ENCODE measurements at places on chromosomes 1 and 21.

GRCh38 chr1:221961532-221962292 is 219.8 kb upstream of the DUSP10 start:
- peak; percentile 88 for DNase-seq

DNA sequence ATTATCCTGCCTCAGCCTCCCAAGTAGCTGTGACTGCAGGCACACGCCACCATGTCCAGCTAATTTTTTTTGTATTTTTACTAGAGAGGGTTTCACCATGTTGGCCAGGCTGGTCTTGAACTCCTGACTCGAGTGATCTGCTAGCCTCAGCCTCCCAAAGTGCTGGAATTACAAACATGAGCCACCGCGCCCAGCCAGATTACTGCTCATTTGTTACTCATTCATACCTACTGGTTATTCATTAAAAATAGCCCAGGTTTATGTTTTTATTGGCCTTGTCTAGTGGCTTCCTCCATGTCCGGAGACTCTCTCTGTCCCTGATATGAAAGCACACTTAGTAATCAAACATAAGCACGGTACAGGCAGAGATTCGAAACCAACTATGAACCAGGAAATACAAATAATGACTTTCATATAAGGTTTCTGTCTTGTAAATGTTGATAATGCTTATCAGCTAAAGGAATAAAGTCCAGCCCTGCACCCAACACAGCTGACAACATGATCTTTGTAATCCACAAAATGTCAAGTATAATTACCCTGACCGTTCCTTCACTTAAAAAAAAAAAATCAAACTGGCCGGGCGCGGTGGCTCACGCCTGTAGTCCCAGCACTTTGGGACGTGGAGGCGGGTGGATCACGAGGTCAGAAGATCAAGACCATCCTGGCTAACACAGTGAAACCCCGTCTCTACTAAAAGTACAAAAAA is 50.4 kb upstream of the CXADR start:
- peak; percentile 78 for DNase-seq

- DNase-seq = no peak
Observed at GRCh38 chr1:93667642-93668041, 14.0 kb downstream of the BCAR3 start.

GRCh38 chr1:216518844-216519627 is 95.8 kb upstream of the USH2A start:
- DNase-seq = no peak

- peak; percentile 77 for DNase-seq
Observed at GRCh38 chr1:157691285-157691920, 9.2 kb downstream of the FCRL3 start.

DNA sequence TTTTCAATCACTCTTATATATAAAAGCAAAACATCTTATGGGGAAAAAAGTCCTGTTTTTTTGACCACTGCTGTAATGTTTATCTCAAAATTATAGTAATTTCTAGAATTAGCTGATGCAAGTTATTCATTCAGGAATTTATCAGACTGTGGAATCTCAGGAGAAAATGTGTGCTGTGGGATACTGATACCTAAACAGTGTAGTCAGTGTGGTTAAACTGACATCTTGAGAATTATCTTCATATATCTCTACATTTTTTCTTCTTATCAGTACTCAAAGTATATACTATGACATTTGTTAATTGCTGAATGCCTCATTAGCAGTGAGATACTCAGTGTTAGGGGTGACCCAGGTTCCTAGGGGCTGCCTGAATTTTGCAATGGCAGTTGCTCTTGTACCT is 839.3 kb downstream of the KCNT2 start:
- no peak for DNase-seq

DNA sequence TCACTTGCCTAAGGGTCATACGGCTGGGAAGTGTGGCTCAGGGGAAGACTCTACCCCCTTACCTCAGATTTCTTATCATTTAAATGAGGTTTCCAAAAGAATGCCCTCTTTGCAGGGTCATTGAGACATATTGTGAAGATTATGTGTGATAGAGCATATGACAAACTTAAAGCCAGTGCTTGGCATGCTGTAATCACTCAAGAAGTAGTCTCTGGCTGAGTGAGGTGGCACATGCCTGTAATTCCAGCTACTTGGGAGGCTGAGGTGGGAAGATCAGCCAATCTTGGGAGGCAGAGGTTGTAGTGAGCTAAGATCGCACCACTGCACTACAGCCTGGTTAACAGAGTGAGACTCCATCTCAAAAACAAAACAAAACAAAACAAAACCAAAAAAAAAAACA is 7.5 kb upstream of the LDLRAD2 start:
- DNase-seq = no peak

DNA sequence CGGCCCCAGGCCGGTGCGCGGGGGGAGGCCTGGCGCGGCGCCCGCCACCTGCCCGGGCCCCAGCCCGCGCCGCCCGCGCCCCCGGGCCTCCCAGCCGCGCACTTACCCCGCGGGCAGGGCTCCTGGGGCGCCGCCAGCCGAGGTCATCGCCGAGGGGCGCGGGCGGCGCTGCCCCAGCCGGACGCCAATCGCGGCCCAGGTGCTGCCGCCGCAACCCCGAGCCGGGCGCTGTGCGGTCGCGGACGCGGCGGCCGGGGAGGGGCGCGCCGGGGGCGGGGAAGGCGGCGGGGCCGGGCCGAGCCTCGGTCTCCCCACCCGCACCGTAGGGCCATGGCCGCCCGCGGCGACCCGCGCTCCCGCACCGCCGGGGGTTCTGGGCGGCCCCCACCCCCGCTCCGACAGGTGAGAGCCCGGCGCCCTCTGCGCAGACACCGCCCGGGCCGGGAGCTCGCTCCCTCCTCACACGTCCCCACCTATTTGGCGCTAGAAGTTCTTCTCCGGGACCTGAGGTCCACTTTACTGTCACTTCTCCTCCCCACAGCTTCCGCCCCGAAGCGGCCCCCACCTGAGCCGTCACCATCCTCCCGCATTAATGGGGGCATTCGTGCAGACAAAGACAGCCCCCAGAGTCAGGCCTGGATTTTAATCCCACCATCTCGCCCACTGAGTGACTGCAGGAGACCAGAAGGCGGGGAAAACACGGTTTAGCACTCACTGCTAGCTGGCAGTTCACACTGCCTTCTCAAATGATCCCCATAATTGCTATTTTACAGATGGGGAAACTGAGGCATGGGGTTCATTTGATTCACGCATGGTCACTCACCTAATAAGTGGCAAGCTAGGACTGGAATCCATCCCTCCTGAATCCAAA is at the start of gene TTC39A:
Gene TTC39A, minus strand, starts transcription at position 232 of the 871 bp plus-strand sequence. Its CDS starts 85 bp downstream, at position 147.
- no peak for DNase-seq

GRCh38 chr1:77282187-77282865 is 507 bp downstream of the AK5 start:
- peak; percentile 4 for DNase-seq

DNA sequence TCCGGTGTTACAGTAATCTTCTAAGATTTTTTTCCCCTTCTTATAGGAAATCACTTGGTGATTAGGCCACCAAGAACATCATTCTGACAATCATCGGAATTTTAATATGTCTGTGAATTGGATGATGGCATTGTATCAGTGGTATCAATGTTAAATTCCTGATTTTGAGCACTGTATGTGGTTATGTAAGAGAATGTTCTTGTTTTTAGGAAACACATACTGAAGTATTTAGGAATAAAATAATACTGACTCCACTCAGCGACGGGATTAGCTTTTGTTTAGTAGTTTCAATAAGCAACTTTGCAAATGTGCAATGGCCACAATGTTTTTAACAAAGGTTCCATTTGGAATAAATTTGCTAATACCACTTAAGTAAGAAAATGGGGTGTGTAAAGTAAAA is 30.6 kb downstream of the COL6A1 start:
- DNase-seq = no peak

DNA sequence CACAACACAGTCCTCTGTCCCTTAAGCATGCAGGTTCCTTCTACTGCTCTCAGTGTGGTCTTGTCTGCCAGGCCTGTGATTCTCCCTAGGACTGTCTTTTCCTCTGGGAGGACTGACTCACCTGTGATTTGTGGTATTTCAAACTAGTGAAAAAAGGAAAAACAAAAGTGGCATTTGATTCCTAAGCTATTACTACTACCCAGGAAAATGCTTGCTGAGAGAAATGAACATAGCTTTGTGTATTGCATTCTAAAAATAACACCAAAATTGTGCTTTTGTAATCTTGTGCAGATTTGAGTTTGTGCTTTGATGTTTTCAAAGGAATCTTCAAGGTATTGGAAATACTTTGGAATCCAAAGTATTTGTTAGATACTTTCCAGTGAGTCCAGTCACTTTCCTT is 57.0 kb downstream of the GPR161 start:
- no peak for DNase-seq

- DNase-seq = no peak
Observed at GRCh38 chr1:156144742-156145141, 8.6 kb upstream of the SEMA4A start.

GRCh38 chr1:176517484-176517883 is 54.5 kb downstream of the PAPPA2 start:
- no peak for DNase-seq

DNA sequence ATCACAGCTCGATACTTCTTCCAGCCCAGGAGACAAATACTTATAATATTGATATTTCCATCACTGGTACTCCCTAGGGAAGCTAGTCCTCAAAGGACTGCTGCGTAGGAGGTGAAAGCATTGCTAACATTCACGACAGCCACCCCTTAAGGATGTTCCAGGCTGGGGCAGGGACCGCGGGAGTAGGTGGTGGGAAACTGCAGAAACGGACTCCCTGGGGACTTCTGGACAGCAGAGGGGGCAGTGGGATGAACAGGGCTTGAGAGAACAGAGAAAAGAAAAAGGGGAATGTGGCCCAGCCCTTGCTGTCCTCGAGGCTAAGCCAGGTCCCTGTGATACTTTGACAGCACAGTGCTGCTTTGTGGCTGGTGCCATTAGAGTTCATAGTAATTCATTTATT is 108.0 kb downstream of the HMGB4 start:
- DNase-seq = no peak

- DNase-seq = no peak
Observed at GRCh38 chr1:28510970-28511440, 5.2 kb downstream of the RCC1 start.

GRCh38 chr21:25938658-25939395 is 204.1 kb downstream of the GABPA start:
- DNase-seq = no peak

DNA sequence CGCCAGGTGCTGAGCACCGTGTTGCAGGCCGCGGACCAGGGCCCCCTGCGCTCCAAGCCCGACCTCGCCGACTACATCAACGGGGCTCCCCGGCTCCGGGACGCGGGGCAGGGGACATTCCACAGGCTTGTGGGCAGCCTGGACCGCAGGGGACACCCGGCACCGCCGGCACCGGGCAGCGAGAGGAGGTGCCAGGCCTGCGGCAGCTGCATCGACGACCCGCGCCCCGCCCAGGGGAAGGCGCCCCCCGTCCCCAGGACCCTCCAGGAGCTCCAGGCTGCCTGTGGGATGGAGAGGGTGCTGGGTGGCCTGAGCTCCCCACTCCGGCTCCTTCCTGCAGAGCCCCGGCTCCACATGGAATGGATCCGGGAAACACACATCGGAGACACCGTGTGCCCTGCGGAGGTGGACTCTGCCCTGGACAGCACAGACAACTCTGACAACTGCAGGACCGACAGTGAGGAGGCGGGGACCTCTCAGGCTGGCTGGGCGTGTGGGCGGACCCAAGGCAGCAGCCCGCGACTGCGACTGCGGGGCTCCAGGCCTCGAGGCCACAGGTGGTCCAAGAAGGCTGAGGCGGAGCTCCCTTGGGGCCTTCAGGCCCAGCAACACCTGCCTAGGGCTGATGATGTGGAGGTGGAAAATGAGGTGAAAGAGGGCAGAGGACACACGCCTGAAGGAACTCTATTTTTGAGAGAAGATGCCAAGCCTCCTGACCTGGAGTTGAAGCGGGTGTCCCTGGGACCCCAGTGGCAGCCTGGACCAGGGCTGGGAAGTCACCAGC is 22.8 kb downstream of the KIAA1614 start:
- DNase-seq = no peak

- DNase-seq = no peak
Observed at GRCh38 chr1:182615468-182616129, 11.4 kb upstream of the RGS16 start.

DNA sequence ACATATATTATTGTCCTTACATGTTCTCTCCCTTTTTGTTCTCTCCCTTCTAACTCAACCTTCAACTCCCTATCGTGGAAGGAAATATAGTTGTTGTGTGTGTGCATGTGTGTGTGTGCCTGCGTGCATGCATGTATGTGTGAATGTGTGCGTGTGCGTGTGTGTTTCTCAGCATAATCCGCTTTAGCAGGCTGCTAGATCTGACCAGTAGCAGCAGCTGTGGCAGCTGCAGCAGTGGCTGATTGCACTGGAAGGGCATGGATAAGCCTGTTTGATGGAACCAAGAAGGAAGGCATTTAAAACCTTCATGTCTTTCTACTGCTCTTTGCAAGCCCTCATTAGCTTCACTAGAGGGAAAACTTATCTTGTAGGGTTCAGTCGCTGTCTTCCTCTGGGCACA is 65.6 kb upstream of the IRF2BP2 start:
- no peak for DNase-seq

GRCh38 chr1:213171711-213172110 is 120.7 kb downstream of the RPS6KC1 start:
- DNase-seq = no peak

DNA sequence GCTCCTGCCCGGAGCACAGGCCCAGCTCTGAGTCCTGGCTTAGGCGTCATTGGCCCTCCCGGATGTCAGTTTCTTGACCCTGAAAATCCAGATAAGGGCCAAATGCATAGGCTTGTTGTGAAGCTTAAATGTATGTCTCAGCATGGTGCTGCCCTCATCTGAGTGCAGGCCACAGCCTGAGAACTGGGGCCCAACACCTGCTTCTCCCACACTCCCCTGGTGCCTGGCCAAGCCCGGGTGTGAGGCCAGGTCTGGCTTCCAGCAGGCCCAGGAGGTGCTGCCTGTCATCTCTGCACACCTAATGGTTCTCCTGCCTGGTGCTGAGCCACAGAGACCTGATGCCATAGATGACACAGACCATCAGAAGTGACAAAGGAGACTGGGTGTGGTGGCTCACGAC is 14.0 kb downstream of the MX2 start:
- no peak for DNase-seq

- no peak for DNase-seq
Observed at GRCh38 chr1:42981255-42981805, 22.7 kb upstream of the SLC2A1 start.

- no peak for DNase-seq
Observed at GRCh38 chr1:94514095-94514727, 27.3 kb downstream of the F3 start.

DNA sequence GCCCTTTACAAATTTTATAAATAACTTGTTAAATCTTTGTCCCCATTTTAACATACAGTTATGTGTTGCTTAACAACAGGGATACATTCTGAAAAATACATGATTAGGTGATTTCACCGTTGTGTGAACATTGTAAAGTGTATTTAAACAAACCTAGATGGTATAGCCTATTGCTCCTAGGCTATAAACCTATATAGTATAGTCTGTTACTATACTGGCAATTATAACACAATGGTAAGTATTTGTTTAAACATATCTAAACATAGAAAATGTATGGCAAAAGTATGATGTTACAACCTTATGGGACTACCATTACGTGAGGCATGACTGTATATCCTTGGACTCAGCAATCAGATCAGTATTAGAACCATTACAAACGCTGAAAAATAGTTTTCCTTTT is 36.6 kb downstream of the GATAD2B start:
- DNase-seq = no peak
